NCI-H460 (cell line): ENCODE measurements at places on chromosomes 6 and 20. TPM values are rescaled to one million over a fixed set of nuclear protein-coding genes. Genes with fewer than 3 reads are reported as not detected.

DNA sequence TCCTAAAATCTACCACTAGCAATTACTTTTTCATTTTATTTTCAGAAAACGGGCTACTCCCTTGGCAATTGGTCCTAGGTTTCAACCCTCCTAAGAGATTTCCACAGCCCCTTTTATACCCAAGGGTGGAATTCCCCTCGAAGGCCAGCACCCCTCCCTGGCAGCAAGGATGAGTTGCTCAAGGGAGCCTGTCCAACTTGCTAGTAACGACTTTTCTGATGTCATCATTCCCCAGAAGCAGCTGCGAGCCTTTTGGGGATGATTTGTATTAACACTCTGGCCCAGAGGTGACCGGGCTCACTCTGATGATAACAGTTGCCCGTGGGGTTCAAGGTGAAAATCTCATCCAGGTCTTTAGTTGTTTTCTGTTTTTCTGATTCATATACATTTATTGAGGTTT is 30.7 kb upstream of the NAA20 start:
- DNase-seq: no peak

GRCh38 chr20:60066438-60066823 is 108.2 kb downstream of the CDH26 start:
- DNase-seq: no peak

- DNase-seq: no peak
These were observed 22.3 kb downstream of the MYBL2 start for GRCh38 chr20:43689165-43689564.

DNA sequence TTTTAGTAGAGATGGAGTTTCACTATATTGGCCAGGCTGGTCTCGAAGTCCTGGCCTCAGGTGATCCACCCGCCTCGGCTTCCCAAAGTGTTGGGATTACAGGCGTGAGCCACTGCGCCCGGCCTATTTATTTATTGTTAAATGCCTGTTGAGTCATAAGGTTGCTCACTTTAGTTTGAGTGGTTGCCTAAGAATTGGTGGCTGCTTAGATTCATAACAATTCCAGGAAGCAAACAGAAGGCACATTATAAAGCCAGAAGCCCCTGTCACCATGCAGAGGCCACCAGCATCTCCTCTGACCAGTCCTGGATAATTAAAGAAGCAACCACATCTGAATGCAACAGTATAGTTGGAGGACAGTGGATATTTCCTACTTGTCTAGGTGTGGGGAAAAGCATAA is 24.0 kb upstream of the ARMH2 start:
- DNase-seq: no peak

DNA sequence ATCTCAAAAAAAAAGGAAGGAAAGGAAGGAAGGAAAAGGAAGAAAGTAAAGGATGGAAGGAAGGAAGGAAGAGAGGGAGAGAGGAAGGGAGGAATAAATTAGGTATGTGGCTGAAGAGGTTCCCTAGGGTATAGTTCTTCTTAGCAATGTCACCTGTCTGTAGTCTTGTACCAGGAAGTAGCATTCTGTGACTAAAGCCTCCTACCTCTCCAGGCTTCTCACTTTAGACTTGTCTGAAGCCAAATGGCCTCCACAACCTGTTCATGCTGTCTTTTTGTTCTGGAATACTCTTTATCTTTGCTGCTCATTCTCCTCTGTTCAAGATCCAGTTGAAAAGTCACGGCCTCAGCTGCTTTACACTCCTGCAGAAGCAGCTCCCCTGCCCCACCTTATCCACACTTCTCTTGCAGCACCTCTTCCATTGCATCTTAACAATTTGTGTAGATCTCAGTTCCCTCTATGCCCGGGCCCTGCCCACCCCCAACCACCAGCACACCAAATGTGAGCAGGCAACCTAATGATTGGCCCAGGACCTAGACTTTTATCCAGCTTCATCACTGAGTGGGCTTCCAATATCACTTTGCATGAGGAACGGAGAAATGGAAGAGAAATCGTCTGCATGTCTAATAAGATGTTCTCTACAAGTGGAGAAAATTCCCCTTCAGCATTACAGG is 19.1 kb downstream of the GCNT2 start:
- DNase-seq: no peak

- peak; percentile 58 for DNase-seq
These were observed 1.5 kb downstream of the COL12A1 start for GRCh38 chr6:75204217-75204958.

DNA sequence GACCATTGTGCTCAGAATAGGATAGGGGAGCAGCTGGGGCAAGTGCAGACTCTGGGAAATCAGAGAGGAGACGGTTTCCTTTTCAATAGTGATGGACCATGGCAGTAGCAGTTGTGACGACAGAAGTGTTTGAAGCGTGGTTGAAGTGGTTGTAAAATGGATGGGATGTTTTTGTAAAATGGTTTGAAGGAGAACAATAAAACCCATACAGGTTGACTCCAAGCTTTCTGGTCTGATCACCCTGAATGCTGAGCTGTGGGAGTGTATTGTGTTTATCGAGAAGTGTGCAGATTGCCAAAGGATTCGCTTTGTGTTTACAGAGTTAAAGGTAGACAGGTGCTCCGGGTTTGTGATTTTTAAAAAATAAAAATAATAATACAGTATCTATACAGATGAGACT is 255.2 kb upstream of the SULF2 start:
- DNase-seq: no peak

DNA sequence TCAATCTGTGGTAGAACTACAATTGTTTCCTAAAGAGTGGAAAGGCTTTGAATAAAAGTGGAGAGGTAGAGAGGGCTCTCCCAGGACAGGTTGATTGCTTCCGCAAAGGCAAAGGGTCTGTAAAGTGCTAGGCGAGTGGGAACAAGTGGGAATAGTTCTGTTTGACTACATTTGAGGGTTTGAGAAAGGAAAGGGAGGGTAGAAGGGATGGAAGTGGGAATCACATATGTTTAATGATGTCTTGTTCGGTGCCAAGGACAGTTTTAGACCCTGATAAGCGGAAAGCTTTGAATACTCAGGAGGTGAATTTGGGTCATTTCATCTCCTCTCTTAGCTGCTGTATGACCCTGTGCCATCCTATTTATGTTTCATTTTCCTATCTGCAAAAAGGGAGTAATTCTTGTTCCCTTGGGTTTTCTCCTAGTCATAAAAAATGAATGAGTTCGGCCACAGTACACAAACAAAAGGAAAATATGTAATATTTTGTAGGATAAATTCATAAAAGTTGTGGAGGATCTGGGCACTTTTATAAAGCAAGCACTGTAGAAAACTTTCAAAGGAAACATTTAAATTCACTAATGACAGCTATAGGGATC is 1.7 kb upstream of the PIM1 start:
- no peak for DNase-seq

DNA sequence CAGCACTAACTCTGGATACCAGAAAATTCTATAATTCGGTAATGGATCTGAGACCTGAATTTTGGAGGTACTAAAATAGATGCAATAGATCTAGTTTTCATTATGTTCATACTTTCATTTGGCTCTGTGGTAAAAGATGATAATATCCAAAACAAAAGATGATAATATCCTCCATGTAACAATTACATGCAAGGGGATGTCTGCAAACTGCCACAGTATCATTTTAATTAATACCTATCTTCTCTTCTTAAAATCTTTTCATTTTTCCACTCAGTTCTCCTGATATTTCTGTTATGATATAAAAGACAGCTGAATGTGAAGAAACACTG is 15.6 kb downstream of the BTN2A1 start:
- no peak for DNase-seq

GRCh38 chr6:110340392-110340965 is 17.7 kb downstream of the METTL24 start:
- no peak for DNase-seq

DNA sequence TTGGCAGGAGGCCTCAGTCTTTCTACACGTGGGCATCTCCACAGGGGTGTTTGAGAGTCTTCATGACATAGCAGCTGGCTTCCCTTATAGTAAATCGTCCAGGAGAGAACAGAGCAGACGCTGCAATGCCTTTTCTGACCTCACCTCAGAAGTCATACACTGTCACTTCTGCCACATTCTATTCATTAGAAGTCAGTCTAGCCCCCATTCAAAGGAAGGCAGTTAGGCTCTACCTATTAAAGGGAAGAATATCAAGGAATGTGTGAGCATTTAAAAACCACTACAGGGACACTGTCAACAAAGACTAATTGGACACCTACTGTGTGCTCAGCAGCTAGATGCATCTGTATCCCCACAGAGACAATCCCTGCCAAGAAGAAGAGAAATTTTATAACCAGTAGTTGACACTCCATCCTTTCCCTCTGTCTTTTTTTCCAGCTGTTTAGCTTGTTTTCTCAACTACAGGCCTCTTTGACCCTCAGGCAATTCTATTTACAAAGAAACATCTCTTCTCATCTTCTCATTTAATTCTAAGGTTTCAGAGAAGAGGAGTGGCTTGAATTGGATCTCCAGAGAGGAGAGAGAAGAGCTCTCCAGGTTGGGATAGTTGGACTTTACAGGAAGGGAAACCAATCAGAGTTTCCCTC is 18.6 kb downstream of the ARMC12 start:
- DNase-seq: no peak

DNA sequence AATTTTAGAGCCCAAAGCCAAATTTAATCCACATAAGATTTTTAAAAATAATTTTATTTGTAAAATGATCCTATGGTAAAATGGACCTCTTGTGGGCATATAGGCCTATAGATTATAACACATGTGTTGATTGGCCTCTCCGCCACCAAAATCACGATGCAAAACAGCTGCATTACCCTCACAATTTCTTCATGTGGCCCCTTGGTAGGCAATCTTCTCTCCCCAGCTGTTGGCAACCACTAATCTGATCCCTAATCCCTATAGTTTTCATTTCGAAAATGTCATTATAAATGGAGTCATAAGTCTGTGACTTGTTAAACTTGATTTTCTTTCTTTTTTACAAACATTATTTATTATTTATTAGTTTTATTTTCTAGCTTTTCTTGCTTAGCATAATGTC is 263.9 kb upstream of the SULF2 start:
- DNase-seq: no peak

- no peak for DNase-seq
These were observed 57.8 kb upstream of the TPD52L1 start for GRCh38 chr6:125095580-125096301.

GRCh38 chr6:55668591-55668990 is 89.6 kb upstream of the HMGCLL1 start:
- DNase-seq: no peak

DNA sequence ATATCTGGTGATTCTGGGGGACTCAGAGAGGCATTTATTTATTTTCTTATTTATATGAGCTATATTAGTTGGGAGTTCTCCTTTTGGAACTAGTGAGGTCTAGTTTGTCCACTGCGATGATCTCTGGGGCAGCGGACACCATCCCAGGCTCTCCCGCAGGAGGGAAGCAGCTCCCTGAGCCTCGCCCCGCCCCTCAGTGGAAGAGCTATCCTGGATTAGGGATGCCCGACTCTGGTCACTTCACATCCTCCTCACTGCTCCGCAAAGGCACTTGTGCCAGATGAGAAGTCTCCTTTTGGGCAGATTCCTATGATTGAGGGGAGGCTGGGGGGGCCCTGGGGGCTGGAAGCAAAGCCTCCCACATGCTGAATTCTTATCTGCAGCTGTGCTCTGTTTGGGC is 3.6 kb upstream of the MAS1 start:
- no peak for DNase-seq

Gene ADGRF4
- 0.12 and 0.17 TPM in 2 replicates for total RNA-seq

Gene PRSS16
- 4.1 and 5.0 TPM in 2 replicates for total RNA-seq

Gene C20orf202
- 0.05 TPM in 1 of 2 replicates, not detected in the other for total RNA-seq

Gene TUBB2B
- 14.4 and 16.2 TPM in 2 replicates for total RNA-seq

Gene RAB44
- not detected in 2 replicates for total RNA-seq

Gene ADGRB3
- 2.3 and 3.2 TPM in 2 replicates for total RNA-seq

Gene CTAGE9
- total RNA-seq: not detected in 2 replicates

Gene SLC17A1
- not detected in 2 replicates for total RNA-seq

Gene NR2E1
- total RNA-seq: not detected in 2 replicates
